ENCODE measurements at places on chromosomes 11 and 22.

GRCh38 chr11:88508418-88508758 is 170.9 kb upstream of the CTSC start:
- DNase-seq: no peak

DNA sequence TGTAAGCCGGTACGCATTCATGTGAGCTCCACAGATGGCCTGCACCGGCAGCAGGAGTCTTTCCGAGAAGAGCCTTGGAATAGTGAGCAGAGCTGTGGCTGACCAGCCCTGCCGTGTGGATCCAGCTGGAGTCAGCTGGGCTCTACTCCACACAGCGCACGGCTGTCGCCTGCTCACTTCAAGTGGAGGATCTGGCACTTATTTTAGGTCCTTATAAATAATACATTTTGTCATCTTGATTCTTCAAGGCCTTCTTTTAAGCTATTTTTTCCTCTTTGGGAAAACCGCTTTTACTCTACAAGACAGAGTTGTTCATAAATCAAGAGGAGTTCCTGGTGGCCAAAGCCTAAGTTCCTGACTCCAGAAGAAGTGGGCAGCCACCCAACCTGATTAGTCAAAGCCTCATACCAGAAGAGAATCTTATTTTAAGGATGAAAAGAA is 93.8 kb downstream of the KCNC1 start:
- no peak for DNase-seq

GRCh38 chr22:47163856-47164513 is 401.5 kb downstream of the TBC1D22A start:
- DNase-seq: no peak

DNA sequence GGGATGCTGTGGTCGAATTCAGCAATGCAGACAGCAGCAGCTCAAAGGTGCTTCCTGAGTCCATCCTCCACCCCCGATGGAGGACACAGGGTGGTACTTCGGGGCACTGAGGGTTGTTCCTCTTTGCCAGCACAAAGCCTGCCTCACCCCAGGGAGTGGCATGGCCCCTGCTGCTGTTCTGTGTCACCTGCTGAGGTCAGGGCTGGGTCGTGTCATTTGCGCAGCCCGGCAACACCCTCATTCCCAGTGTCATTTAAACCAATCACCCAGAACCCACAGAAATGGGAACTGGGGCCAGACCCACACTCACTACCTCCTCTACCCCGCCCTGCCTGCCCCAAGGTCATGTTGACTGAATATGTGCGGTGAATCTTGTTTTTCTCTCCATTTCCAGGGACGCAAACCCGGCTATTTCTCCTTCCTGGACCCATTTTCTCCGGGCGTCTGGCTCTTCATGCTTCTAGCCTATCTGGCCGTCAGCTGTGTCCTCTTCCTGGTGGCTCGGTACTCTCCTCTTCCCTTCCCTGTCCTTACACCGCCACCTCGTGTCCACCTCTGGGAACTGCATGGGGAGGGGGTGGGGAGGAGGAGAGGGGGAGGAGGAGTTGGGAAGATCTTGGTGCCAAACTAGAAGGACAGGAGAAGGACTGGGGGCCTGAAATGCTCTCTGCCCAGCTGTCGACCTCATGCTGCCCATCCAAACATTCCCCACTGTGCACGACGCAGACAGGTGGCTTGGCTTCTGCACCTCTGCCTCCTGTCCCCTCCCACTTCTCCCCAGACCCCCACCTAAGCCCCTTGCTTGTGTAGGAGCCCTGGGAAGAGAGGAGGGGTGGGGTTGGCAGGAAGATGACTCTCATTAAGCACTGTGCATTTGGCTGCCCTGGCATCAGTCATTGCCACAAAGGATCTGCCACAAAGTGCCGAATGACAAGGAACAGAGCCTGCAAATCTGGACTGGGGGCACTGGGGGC is 71.2 kb upstream of the TBCEL start:
- DNase-seq: peak; percentile 86

- DNase-seq: no peak
Measured at GRCh38 chr11:128624269-128625175, 37.2 kb upstream of the ETS1 start.

DNA sequence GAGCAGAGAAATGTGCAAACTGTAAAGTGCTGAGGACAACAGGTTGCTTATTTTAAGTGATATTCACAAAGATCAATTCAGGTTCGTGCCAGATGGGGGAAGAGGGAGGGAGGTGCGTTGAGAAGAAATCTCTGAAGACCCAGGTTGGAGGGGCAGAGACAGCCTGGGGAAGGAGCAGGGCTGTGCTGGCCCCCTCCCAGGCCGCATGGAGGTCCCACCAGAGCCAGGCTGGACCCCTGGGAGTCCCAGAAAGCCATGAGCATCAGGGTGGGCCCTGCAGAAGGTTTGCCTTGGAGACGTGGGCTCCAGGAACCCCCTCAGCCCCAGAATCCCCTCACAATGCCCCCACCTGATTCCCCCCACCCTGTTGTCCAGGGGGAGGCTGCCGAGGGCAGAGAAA is 47.4 kb downstream of the IGLL1 start:
- no peak for DNase-seq

- DNase-seq: no peak
Measured at GRCh38 chr11:122664188-122664587, 8.7 kb downstream of the UBASH3B start.

- no peak for DNase-seq
Measured at GRCh38 chr11:66561178-66561974, 7.0 kb downstream of the CTSF start.

GRCh38 chr11:72238040-72238450 is 5.9 kb downstream of the PHOX2A start:
- peak; percentile 94 for DNase-seq

GRCh38 chr11:70504246-70505020 is 106.1 kb downstream of the CTTN start:
- DNase-seq: peak; percentile 4

GRCh38 chr22:47143249-47143938 is 380.9 kb downstream of the TBC1D22A start:
- DNase-seq: no peak

DNA sequence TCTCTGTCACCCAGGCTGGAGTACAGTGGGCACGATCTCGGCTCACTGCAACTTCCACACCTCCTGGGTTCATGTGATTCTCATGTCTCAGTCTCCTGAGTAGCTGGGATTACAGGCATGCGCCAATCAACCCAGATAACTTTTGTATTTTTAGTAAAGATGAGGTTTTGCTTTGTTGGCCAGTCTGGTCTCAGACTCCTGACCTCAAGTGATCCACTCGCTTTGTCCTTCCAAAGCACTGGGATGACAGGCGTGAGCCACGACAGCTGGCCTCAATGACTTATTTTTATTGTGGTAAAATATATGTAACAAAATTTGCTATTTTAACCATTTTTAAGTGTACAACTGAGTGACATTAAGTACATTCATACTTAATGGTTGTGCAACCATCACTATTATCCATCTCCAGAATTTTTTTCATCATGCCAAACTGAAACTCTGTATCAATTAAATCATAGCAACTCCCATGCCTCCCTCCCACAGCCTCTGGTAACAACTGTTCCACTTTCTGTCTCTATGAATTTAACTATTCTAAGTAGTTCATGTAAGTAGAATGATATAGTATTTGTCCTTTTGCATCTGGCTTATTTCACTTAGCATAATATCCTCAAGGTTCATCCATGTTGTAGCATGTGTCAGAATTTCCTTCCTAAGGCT is 50.7 kb upstream of the CWF19L2 start:
- no peak for DNase-seq

DNA sequence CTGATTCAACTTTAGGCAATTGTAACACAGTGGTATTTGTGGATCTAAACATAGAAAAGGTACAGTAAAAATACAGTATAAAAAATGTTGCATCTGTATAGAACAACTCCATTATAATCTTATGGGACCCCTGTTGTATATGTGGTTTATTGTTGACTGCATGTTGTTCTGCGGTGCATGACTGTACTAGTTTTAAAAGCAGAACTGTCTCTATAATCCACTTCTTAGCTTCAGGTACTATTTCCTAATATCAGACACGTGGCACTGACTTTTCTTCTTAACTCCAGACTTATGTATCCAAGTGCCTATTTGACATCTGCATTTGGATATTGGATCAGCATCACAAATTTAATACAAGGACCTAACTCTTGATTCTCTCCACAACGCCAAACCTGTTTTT is 41.1 kb downstream of the PACS1 start:
- DNase-seq: no peak

GRCh38 chr22:26529345-26529744 is 17.1 kb upstream of the TFIP11 start:
- no peak for DNase-seq

All from BE2C (cell line).